ENCODE measurements at places on chromosomes 5 and 9.

- no peak for DNase-seq
Observed at GRCh38 chr9:76650692-76651091, 113.5 kb upstream of the PCA3 start.

- DNase-seq = no peak
Observed at GRCh38 chr5:763998-764781, 20.3 kb downstream of the ZDHHC11B start.

DNA sequence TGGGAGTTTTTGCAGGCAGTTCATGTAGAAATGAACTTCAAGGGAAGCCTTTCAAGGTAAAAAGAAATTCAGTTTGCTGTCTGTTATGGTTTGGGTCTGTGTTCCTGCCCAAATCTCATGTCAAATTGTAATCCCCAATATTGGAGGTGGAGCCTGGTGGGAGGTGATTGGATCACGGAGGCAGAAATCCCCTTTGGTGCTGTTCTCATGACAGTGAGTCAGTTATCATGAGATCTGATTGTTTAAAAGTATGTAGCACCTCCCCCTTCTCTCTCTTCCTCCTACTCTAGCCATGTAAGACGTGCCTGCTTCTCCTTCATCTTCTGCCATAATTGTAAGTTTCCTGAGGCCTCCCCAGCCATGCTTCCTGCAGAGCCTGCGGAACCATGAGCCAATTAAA is 341.4 kb downstream of the ARHGEF28 start:
- DNase-seq = no peak

DNA sequence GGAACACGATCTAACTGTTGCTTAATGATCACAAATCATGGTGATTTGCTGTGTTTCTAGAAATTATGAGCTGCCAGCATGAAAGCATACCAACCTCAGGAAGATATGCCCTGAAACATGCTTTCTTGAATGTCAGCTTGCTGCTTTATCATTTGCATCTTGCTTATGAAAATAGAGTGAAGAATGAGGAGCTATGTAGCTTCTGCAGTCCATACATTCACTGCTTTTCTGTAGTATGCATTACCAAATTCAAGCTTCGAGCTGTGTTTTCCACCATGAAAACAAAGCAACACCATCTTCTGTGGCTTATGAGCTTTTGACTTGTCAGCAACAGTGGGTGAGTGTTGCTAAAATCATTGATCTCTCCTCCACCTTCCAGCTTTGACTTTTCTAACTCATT is 16.5 kb downstream of the F2RL2 start:
- no peak for DNase-seq

- no peak for DNase-seq
Observed at GRCh38 chr9:109467936-109468335, 30.2 kb downstream of the PTPN3 start.

GRCh38 chr5:179344431-179345182 is 654 bp downstream of the ADAMTS2 start:
- DNase-seq = no peak

DNA sequence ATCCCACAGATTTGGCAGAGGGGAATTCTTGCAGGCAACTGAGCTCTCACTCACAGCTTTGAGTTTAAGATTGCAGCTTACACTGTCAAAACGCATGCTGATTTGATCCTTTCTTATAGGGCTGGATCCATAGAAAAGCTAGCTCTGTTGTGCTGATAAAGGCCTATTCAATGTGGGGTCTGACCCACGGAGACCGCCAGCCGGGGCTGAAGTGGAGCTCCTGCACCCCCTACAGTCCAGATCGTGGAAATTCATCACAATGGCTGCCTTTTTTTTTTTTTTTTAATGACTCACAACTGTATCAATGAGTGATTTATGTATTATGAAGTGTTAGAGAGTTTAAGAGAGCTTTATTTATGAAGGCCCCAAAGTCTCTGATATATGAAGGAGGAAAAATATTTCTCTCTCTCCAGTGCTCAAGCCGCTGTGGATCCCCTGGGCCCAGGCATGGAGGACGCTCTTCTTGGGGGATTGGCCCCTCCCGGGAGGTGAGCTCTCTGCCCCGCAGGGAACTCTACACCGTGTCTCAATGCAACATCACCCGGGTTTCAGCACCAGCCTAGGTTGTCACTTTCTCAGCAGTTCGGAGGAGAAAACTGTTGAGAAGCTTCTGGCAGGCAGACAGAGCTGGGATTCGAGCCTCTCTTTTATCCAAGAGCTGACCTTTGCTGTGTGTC is 700.2 kb downstream of the IRX1 start:
- no peak for DNase-seq

- DNase-seq = no peak
Observed at GRCh38 chr5:88833371-88834130, 49.4 kb downstream of the MEF2C start.

- no peak for DNase-seq
Observed at GRCh38 chr5:68505917-68506860, 290.6 kb downstream of the PIK3R1 start.

- DNase-seq = no peak
Observed at GRCh38 chr5:37495668-37496347, 116.7 kb downstream of the WDR70 start.

GRCh38 chr9:3170819-3171218 is 326.9 kb upstream of the PUM3 start:
- no peak for DNase-seq

GRCh38 chr5:75756981-75757380 is 39.7 kb upstream of the POC5 start:
- DNase-seq = no peak

GRCh38 chr9:19642256-19642655 is 146.6 kb downstream of the SLC24A2 start:
- peak; percentile 65 for DNase-seq

- no peak for DNase-seq
Observed at GRCh38 chr5:3509290-3509689, 86.3 kb upstream of the IRX1 start.

DNA sequence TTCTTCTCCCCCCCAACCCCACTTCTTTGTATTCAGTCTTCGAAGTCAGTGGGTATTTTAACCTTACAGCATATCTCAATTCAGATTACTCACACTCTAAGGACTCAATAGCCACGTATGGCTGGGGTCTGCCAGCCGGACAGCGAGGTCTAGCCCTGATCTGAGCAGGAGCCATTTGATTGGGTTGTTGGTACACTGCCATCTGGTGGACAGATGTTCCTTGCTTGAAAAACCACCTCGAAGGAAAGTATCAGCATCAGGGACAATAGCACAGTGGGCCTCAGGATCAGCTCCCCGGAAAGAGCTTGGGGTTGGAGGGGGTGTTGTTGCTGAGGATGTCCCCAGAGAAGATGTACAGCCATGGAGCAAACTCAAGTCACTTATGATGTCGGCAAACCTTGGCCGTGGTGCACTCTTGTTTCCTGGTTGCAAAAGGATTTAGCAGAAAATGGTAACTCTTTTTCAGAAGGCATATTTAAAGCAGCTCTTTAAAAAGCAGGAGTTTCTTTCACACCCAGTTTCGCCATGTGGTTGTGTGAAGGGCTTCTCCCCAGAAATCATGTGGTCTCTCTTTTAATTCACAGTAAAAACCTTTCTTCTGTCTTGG is 31.7 kb upstream of the KCNMB1 start:
- DNase-seq = peak; percentile 39

DNA sequence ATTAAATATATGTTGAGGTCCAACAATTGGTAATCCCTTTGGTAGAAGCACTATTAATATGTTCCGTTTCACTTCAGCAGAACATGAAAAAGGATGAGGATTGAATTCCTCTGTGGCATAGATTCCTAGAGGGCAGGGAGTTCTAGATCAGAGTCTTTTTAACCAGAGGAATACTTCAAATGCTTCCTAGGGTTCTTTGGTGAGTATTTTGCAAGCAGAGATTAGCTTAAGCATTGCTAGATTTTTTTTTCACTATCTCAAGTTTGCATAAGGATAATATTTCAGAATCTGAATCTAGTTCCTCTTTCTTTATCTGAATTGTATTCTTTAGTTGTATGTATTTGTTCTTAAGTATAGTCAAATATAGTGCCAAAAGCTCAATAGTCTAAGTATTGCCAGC is 116.6 kb upstream of the ADAMTSL1 start:
- DNase-seq = no peak

DNA sequence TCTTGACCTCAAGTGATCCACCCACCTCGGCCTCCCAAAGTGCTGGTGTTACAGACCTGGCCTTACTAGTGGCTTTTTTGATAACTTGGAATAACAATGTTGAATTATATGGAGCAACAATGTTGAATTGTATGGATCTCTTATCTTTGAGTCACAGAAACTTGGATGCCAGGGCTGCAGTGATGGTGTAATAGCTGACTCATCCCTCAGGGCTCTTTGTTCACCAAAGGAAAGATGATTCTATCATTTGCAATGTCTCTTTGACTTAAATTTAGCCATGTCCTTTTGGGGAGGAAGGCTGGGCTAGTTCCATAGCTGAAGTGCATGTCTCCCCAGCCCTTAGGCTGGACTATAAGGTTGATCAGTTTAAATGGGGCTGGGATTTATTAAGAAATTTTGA is 172.3 kb downstream of the PDZD2 start:
- no peak for DNase-seq

- DNase-seq = no peak
Observed at GRCh38 chr9:27337833-27338526, 41.0 kb upstream of the EQTN start.

- DNase-seq = peak; percentile 20
Observed at GRCh38 chr5:124045412-124045811, 533.4 kb downstream of the CSNK1G3 start.

GRCh38 chr5:173498286-173498685 is 118.2 kb downstream of the BOD1 start:
- DNase-seq = no peak

DNA sequence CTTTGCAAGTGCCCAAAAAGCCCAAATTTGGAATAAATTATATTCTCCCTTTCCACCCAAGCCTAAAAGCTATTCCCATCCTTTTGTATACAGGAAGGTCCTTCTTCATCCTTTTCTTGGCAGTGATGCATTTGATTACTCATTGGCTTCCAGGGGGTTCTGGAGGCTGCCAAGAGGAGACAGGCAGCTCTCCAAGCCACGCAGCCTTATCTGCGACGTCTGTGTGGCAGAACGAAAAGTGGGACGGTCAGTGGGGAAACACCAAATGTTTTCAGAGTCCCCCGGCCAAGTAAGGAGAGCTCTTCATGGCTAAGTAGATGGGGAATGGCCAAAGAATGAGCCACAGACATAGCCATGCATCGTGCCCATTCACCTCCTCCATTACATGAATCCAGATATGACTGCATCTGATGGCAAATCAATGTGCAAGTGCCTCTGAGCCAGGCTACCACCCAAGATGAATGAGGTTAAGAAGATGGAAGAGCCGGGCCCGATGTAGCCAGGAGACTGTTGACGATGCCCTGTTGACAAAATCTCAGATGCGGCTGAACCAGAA is 12.1 kb downstream of the ADAM19 start:
- no peak for DNase-seq

GRCh38 chr5:1821862-1822261 is 20.7 kb downstream of the NDUFS6 start:
- DNase-seq = no peak

GRCh38 chr9:109799792-109800191 is 19.8 kb downstream of the PALM2AKAP2 start:
- no peak for DNase-seq

DNA sequence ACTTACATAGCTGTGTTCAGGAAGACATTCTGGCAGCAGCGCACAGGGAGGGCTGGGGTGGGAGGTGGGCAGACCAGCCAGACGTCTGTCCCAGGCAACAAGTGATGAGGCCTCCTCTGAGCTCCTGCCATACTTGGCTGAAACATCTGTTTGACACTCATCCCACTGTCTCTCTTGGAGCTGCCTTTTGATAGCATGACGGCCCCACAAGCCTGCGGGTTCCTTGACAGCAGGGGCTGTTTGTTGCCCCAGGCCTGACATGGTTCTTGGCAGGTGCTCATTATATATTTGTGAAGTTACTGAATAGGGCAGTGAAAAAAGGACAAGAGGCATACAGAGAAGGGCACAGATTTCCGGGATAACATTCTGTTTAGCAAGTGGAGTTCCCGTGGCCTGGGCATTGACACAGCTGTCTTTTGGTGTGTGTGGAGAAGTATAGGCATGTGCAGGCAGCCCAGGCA is 22.2 kb upstream of the B4GALT1 start:
- no peak for DNase-seq

DNA sequence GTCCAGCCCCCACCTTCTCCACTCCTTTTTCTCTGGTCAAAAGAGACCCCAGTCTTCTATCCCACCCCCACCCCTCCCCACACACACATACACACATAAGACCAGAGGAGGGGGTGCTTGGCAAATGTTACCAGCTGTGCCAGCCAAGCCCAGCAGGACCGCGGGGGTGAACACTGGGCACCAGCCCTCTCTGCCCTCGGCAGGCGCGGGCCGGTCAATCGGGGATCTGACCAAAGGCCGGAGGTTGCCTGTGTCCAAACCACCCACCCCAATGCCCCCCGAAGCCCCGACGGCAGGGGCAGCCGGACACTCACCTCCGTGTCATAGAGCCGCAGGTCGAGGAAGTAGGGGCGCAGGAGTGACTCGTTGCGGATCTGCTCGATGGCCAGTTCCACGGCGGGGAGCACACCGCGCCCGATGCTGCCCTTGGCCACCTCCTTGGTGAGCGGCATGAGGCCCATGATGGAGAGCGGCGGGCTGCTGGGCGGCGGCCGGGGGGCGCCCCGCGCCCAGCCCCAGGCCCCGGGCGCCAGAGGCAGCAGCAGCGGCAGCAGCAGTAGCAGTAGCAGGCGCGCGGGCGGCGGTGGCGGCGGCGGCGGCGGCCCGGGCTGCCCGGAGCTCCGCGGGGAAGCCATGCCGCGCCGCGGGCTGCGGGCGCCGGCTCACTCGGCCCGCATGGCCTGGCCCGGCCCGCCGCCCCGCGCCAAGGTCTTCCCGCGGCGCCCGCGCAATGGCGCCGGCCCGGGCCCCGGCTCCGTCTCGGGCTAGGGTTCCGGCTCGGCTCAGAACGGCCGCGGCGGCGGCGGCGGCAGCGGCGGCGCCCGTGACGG is 417 bp downstream of the GABBR2 start:
- peak; percentile 6 for DNase-seq

DNA sequence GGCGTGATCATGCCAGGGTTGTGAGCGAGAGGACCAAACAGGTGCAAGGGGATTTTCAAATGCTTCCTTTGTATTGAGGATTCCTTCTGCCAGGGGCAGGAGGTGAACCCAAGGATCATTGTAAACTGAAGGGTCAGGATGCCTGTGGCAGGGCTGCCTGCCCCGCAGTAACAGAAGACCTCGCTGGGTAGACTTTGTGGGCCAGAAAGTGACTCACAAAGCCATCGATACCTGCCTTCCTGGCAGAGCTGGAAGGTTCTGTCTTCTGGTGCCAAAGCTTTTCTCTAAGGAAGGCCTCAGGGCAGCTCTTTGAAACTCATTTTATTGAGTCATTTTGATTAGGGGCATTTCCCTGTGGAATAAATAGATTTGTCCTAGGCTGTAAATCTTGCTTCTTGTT is 223.4 kb downstream of the ICE1 start:
- DNase-seq = no peak

- no peak for DNase-seq
Observed at GRCh38 chr9:135850737-135851136, 56.6 kb downstream of the CAMSAP1 start.
